H1 (cell line): ENCODE measurements at places on chromosomes 11 and 22. TPM values are rescaled to one million over a fixed set of nuclear protein-coding genes. Genes with fewer than 3 reads are reported as not detected.

SHANK2 gene
- 52.9 and 54.2 TPM in 2 replicates for total RNA-seq

FOXRED2 gene
- 27.8 and 31.5 TPM in 2 replicates for total RNA-seq

GRIA4 gene
- total RNA-seq: 18.8 and 21.8 TPM in 2 replicates

MMP11 gene
- 9.6 and 10.2 TPM in 2 replicates for total RNA-seq

GRCh38 chr11:35145271-35145670 is 6.3 kb downstream of the CD44 start:
- DNase-seq: no peak

GRCh38 chr11:65013130-65013887 is 651 bp upstream of the ARL2 start:
- DNase-seq: peak; percentile 93

GRCh38 chr22:37896181-37896592 is 9.9 kb upstream of the MICALL1 start:
- no peak for DNase-seq

GRCh38 chr11:121711939-121712338 is 259.2 kb upstream of the SORL1-AS1 start:
- no peak for DNase-seq

GRCh38 chr22:46308283-46308988 is 11.8 kb downstream of the GTSE1 start:
- DNase-seq: no peak

DNA sequence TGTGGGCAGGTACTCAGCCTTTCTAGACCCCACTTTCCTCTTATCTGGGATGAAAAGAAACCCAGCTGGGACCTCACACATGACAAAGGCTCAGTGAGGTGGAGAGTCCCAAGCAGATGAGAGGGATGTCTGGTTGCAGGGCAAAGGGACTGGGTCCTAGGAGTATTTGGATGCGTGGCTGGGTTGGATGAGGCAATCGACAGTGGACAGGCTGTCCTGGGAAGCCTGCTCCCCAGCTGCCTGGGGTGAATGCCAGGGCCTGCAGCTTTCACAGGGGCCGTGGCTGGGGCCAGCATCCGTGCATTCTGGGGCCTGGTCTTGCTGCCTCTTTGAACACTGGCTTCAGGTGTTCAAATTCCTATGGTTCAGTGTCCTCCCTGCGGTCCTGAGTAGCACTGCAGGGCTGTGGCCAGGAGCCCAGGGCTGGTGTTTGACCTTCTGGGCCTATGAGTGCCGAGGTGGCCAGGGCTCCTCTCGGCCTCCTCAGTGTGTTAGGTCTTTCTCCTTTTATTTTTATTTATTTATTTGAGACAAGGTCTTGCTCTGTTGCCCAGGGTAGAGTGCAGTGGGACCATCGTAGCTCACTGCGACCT is 65.3 kb downstream of the MCM5 start:
- DNase-seq: no peak

GRCh38 chr11:10779086-10779485 is 28.0 kb downstream of the CTR9 start:
- no peak for DNase-seq

GRCh38 chr11:69165775-69166174 is 10.0 kb downstream of the SMIM38 start:
- DNase-seq: no peak

GRCh38 chr22:34427841-34428240 is 507.6 kb upstream of the LARGE1 start:
- DNase-seq: no peak
